Endothelial cell (in vitro differentiated cells): ENCODE measurements at places on chromosomes 1 and 21.

DNA sequence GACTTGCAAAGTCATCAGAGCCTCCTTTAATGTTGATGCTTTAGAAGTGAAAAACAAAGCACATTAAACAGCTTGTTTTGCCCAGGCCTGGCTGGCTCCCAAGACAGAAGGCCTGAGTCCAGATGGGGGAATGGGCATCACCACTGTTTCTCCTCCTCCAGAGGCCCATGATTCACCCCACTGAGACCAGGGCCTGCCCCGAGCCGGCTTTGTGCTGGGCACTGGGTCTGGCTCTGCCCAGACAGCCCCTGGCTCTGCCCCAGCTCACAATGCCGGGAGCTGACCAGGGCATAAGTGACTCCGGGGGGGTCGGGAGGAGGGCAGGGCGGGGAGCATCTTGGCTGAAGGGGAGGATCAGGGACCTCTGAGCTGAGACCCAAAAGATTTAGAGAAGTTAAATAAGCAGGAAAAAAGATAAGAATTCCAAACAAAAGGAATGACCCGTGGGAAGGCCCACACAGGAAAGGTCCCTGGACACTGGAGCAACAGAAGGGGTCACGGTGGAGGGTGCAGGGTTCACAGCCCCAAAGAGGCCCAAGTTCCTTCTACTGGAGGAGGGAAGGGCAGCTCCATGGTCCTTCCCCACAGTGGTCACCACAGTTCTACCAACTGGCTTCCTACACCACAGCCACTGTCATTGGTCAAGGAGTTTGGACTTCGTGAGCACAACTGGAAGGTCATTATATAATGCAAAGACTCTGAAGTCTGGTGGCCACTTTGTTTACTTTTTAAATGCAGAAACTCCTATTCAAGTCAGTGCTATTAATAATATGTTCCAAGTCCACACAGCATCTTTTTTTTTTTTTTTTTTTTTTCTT, 5.5 kb downstream of the C2CD2 start:
- H3K36me3 ChIP-seq: peaks cover 9% of the 10 kb centered on the region
- peaks cover 29% of the 10 kb centered on the region for H3K4me1 ChIP-seq
- no peak for DNase-seq
- no peak overlapping the region for H3K27ac ChIP-seq

- H3K4me3 ChIP-seq: no peak overlapping the region
- peaks cover 1% of the 10 kb centered on the region for H3K27me3 ChIP-seq
- H3K36me3 ChIP-seq: no peaks in the 10 kb centered on the region
- H3K27ac ChIP-seq: no peak overlapping the region
- DNase-seq: no peak
Measured at GRCh38 chr1:227459326-227459841, 104.0 kb upstream of the ZNF678 start.

DNA sequence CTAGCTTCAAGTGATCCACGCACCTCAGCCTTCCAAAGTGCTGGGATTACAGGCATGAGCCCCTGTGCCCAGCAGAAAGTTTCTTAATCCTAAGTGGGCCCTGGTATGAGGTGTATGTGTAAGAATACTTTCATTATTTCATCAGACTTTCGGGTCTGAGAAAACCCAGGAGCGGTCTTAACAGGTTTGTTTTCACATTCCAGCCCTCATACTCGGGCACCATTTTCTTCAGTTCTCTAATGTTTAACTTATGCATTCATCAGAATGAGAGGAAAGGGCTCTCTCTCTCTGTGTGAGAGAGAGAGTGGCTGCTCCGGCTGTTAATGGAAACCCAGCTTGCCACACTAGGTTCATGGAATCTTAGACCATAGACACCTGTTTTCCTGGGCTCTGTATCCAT, 4.2 kb upstream of the PADI1 start:
- no peak overlapping the region for H3K4me3 ChIP-seq
- DNase-seq: no peak
- no peak overlapping the region for H3K27ac ChIP-seq
- H3K27me3 ChIP-seq: peaks cover 2% of the 10 kb centered on the region

DNA sequence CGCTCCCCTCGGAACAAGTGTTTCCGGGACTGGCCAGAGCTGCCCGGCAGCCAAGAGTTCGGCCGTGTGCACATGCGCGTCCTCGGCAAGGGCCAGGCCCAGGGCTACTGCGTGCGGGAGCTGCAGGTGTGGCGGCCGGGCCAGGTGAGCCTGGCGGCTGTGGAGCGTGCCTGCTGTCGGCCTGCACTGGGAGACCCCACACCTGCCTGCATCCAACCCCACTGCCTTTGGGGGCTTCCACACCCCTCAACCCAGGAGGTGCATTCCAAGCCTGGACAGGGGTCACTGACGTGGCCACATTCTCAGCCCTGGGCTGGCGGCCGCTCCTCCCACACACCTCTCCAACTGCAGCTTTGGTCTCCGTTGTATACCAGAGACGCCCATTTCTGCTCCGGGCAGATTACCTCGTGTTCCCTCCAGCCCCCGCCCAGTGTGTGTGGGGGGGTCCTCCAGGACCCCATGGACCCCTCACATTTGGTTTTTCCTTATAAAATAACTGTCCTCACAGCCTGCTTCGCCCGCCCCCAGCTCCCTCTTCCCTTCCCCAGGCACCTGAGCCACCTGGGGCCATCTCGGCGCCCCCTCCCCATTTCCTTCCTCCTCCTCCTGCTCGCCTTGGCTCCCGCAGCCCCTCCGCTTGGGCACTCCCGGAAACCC, 6.1 kb downstream of the RNF223 start:
- H3K4me3 ChIP-seq: no peak overlapping the region
- no peak for DNase-seq
- H3K27ac ChIP-seq: no peak overlapping the region
- H3K36me3 ChIP-seq: no peaks in the 10 kb centered on the region
- H3K27me3 ChIP-seq: peaks cover 7% of the 10 kb centered on the region
- no peaks in the 10 kb centered on the region for H3K4me1 ChIP-seq

- H3K4me1 ChIP-seq: peaks cover 6% of the 10 kb centered on the region
- no peak for DNase-seq
- no peak overlapping the region for H3K4me3 ChIP-seq
- no peak overlapping the region for H3K27ac ChIP-seq
Measured at GRCh38 chr1:51488372-51489050, 30.6 kb downstream of the EPS15 start.

DNA sequence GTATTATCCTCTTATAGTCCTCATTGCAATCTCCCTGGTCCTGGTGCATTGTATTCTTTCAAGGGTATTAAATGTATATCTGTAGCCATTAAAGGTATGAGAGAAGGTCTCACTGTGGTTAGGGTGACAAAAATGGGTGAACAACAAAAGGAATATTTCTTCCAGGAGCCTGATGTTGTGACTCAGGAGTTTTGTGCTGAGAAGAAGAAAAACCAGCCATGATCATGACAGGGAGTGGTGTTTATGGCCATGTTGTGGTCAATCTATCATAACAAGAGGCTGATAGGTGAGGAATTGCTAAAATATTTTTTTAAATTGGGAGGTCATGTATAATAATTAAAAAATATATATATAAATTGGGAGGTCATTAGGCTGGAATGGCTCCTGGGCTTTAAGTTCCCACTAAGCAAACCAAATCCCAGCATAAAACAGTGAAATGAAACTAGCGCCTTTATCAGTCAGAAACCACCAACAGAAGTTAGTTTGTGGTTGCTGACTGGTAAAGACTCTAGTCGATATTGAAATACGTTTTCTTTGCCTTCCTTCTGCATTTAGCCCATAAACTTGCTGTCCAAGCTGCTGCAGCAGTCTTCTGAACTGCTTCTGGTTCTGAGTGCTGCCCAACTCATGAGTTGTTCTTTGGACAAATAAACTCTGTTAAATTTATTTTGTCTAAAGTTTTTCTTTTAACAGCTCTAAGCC, 60.3 kb downstream of the TBX19 start:
- no peaks in the 10 kb centered on the region for H3K4me1 ChIP-seq
- H3K27me3 ChIP-seq: no peaks in the 10 kb centered on the region
- H3K4me3 ChIP-seq: no peak overlapping the region
- DNase-seq: no peak
- no peak overlapping the region for H3K27ac ChIP-seq

- H3K27ac ChIP-seq: no peak overlapping the region
- H3K27me3 ChIP-seq: no peaks in the 10 kb centered on the region
- DNase-seq: no peak
- H3K36me3 ChIP-seq: no peaks in the 10 kb centered on the region
Measured at GRCh38 chr1:87218618-87219017, 110.1 kb upstream of the LMO4 start.

GRCh38 chr1:213388199-213388598, 337.2 kb downstream of the RPS6KC1 start:
- no peak overlapping the region for H3K27ac ChIP-seq
- H3K4me3 ChIP-seq: no peak overlapping the region
- DNase-seq: no peak
- H3K4me1 ChIP-seq: peaks cover 2% of the 10 kb centered on the region
- H3K36me3 ChIP-seq: no peaks in the 10 kb centered on the region
